Stimulated activated CD8-positive, alpha-beta memory T cell treated with anti-CD3 and anti-CD28 coated beads, Interleukin-7, amount 100 ng/mL, for 48 hours (primary cell): ENCODE measurements at places on chromosomes 7 and 10.
A peak's percentile ranks its signal among the peaks of the same experiment; 100 is the strongest.

- no peak for DNase-seq
These were observed 59.2 kb downstream of the CLEC2L start for GRCh38 chr7:139582671-139583155.

DNA sequence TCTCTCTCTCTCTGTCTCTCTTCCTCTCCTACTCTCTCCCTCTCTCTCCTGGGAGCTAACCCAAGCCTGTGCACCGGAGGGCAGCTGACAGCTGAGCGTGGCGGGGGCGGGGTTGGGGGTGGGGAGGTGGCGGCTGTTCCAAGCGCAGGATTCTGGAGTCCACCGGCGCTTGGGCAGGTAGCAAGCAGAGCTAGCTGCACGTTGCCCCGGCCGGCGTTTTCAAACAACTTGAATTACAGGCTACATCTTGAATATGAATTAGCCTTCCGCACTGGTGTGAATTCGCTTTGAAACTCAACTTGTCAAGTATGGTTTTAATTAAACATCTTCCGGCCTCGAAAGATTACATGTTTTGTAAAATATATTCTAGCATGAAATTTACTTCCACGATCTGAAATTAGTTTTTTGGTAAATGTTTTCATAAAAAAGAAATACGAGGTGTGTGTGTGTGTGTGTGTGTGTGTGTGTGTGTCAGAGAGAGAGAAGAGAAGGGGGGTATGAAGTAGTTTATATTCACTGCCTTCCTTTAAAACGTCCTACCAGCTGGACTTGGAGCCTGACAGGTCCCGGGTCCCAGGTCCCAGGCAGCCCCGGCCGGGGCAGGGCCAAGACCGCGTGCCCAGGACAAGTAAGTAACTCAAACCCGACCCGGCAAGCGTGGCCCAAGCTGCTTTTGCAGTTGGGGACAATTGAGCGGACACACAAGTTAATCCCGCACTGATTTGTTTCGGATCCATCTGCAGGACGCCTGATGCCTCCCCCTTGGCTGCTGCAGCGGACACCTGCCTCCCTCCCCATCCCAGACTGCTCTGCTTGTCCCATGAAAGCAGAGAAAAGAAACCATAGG lies 9.0 kb upstream of the DLX6 start:
- DNase-seq: no peak

GRCh38 chr7:131255242-131255641 lies 72.4 kb upstream of the MKLN1 start:
- DNase-seq: no peak

GRCh38 chr10:72322280-72323058 lies 32.2 kb downstream of the DNAJB12 start:
- no peak for DNase-seq

GRCh38 chr10:75033399-75034130 lies 77.9 kb upstream of the SAMD8 start:
- DNase-seq: no peak

GRCh38 chr10:102040305-102041050 lies 15.5 kb downstream of the ARMH3 start:
- DNase-seq: no peak

GRCh38 chr10:46557319-46558121 lies 1.1 kb upstream of the GPRIN2 start:
- no peak for DNase-seq

DNA sequence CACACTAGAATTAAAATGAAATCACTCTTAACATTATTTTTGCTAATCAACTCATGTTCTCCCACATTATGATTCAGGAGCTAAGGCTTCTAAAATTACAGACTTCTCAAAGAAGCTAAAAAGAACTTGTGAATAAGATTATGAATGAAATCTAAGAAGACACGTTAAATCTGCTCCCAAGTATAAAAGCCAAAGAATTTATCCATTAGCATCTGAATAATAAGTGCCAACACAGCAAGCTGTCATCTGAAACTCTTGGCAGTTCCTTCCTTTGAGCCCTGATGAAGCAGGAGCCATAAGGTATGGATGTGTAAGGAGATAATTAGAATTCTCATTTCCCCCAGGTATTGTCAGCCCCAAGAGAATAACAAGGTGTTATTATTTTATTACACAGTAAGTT lies 50.3 kb downstream of the TPK1 start:
- DNase-seq: no peak

DNA sequence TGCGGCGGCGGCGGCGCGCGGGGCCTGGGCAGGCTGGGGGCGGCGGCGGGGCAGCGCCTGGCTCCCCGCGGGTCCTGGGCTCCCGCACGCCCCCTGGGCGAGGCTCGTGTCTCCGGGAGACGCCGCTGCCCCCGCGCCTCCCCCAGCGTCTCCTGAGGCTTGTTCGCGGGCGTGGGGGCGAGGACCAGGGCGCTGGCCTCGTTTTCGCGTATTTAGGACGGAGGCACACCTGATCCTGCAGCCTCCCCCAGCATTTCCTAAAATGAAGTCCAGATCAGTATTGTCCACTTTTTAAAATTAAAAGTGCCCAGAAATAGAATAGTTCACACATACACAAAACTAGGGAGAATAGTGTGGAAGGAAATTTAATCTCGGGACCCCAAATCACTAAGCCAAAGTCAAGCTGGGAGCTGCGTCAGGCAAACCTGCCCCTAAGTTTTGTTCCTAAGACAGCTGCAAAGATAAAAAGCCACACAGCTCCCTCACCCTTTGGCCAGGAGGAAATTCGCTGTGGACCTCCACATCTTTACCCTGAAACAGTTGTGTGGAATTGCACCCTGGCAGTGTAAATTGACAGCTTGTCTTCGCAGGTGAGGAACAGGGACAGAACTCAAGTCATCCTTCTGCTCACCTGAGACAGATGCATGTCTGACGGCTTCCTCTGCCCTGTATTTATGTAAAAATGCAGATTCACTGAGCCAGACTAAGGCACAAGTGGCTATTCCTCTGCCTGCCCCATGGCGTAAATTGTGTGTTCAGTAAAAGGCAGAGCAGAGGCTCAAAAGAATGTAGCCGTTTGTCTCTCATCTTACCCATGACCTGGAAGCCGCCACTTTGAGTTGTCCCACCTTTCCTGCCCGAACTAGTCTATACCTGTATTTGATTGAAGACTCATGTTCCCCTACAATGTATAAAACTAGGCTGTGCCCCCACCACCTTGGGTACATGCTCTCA lies 740 bp downstream of the GALNT11 start:
- no peak for DNase-seq

- no peak for DNase-seq
These were observed 72.1 kb downstream of the EEPD1 start for GRCh38 chr7:36224934-36225858.

GRCh38 chr10:113087165-113088029 lies 137.3 kb downstream of the TCF7L2 start:
- DNase-seq: no peak

DNA sequence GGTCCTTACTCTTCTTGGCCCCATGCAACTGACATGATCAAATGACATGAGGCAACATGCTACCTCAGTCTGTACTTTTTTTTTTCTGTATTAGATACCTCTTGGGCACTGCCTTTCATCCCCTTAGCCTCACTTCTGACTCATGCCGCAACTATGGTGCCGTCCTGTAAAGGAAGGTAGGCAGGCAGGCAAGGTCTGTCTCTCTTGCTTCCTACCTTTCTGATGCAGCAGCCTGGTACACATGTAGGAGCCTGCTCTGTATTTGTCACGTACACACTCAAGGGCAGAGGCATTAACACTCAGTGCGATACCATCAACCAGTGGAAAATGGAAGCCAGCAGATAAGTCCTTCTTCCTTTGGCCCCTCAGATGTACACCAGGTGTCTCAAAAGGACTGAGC lies 146.7 kb downstream of the ATE1 start:
- no peak for DNase-seq

DNA sequence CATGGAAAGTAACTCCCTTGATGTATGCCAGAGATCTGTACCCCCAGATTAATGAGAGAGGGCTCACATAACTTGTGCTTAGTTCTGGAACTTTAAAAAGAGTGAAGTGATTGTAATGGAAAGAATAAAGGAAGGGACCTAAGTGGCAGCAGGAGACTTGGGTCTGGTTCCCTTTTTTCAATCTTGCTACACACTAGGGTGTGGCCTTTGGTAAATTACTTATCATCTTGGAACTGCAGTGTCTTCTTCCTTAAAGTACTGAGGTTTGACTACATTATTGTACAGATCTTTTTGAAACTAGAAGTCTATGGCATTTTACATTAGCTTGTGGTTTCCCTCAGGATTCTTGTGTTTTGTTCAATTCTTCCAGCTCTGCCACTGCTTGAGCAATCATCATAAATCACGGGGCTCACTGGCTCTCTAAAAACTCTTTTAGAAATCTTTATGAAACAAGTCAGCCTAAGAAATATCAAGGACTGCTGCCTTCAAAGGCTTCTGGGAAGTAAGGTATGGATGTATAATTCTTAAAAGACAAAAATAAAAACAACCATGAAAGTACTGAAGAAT lies 22.5 kb upstream of the CHRM2 start:
- DNase-seq: no peak

GRCh38 chr7:105429746-105430612 lies 41.3 kb upstream of the SRPK2 start:
- DNase-seq: peak; percentile 20

DNA sequence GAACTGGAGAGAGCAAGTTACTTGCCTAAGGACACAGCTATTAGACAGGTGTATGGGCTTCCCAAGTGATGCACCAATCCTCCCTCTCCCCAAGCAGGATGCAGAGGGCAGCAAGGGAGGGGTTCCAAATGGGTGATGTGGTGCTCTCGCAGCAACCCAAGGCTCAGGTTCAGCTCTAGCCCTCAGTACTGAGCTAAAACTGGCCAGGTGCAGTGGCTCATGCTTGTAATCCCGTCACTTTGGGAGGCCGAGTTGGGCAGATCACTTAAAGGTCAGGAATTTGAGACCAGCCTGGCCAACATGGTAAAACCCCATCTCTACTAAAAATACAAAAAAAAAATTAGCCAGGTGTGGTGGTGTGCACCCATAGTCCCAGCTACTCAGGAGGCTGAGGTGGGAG lies 40.7 kb downstream of the GPRIN2 start:
- DNase-seq: no peak

- no peak for DNase-seq
These were observed 964.0 kb downstream of the GATA3 start for GRCh38 chr10:9018195-9019173.

DNA sequence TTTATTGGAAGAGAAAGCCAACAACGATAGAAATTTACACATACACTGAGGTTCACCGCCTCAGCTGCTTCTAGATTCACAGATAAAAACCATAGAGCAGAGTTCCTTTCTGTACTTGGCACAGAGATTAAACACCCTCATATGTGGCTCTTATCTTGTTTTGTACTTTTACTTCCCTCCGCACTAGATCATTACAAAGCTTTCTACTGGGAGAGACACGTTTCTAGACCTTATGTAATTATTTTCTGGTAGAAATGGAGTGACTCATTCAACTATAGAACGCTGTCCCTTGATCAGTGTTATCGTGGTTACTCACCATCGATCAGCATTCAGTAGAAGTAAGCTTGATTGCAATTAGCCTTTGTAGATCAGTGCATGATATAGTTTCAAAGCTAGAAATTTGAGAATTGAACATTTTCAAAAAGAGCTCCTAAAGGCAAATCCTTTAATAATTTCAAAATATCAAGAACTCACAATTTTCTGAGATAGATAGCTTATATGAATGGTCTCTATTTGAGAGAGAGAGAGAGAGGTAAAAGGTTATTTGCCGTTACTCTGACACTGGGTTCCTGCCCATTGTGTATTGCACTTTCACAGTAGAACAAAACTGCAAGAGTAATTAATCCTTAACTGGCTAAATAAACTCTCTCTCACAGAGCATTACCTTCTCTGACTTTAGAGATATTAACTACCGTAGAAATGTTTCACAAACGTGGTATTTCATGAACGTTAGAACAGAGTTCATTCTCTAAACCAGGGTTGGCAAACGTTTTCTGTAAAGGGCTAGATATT lies 26.1 kb upstream of the DNAJC1 start:
- no peak for DNase-seq

GRCh38 chr10:80144067-80144695 lies 11.7 kb downstream of the PLAC9 start:
- DNase-seq: no peak

DNA sequence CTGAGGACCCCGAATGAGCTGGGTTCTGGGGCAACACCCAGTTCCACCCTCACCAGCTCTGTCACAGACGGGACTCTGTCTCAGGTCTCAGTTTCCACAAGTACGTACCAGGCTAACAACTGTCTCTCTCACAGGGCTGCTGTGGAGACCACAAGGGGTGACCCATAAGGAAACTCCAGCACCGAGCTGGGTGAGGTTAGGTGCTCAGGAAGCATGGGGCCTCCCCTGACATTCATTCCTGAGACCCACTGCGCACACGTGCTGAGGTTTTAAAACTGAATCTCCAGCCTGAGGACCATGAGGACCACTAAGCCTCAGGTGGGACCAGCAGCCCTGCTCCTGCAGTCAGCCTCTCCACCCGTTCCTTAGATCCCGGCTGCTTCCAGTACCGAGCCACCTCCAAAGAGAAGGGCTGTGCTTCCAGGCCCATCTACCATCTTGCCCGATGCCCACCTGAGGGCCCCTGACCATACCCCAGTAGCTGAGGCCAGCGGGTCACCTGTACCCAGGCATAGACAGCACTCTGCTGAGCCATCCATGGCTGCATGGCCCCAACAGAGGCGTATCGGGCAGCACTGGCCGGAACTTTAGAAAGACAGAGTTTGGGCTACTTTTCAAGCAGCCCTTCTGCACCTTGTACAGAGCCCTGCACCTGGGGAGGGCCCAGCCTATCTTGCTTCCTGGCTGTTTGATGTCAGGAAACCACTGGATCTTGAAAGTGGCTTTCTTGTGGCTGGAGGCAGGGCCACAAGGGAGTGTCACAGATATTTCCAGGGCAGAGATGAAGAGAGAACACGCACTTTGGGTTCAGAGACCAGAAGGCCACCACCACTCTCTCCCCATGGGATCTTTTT lies 18.7 kb downstream of the HSPA12A start:
- DNase-seq: no peak

DNA sequence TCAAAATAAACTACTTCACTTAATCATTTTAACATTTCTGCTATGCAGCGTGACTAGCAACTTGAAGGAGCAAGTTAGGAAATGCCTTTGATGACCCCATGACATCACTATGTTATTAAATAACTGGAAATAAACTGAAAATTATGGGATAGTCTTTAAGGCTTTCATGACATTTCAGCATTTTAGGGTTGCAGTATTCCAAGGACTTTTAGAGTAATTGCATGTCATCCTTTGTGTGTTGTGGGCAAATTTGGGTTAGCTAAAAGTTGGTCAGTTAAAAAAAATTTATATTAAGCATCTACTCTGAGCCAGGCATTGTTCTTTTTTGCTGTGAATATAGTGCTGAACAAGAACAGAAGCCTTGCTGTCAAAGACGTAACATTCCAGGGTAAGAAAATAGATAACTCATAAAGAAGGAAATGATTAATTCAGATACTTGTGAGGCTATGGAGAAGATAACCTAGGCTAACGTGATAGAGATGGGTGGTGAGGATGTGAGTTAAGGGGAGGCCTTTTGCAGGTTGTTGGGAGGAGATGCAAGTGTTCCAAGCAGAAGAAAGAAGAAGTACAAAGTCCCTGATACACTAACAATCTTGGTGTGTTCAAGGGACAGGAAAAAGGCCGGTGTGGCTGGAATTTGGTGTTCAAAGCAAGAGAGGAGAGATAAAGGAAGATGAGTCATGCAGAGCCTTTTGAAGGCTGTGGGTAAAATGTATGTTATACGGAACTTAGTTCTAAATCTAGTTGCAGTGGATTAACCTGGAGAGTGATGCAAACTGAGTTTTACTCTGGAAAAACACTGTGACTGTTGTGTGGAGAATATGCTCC lies 610.2 kb downstream of the AUTS2 start:
- DNase-seq: no peak

GRCh38 chr7:18831943-18832342 lies 285.5 kb downstream of the TWIST1 start:
- no peak for DNase-seq

- DNase-seq: no peak
These were observed 634.7 kb upstream of the AUTS2 start for GRCh38 chr7:68963552-68963951.

GRCh38 chr10:78964952-78965633 lies 103.7 kb upstream of the ZMIZ1 start:
- no peak for DNase-seq
